ELR (cell line): ENCODE measurements at places on chromosomes 2 and 18.

GRCh38 chr2:98944775-98945174, 8.8 kb upstream of the CRACDL start:
- no peak for DNase-seq

GRCh38 chr2:150473767-150474166, 13.7 kb downstream of the RND3 start:
- peak; percentile 62 for DNase-seq

GRCh38 chr2:240997141-240997855, 1.1 kb upstream of the SNED1 start:
- DNase-seq: no peak

- DNase-seq: peak; percentile 79
Observed at GRCh38 chr2:240232961-240233884, 92.8 kb upstream of the OTOS start.
